ENCODE measurements at places on chromosomes 11 and 22. TPM values are rescaled to one million over a fixed set of nuclear protein-coding genes. Genes with fewer than 3 reads are reported as not detected.

Gene ZP1
- 1.6 TPM for total RNA-seq

Gene MB
- 1.1 TPM for total RNA-seq

Gene SCYL1
- total RNA-seq: 41.0 TPM

DNA sequence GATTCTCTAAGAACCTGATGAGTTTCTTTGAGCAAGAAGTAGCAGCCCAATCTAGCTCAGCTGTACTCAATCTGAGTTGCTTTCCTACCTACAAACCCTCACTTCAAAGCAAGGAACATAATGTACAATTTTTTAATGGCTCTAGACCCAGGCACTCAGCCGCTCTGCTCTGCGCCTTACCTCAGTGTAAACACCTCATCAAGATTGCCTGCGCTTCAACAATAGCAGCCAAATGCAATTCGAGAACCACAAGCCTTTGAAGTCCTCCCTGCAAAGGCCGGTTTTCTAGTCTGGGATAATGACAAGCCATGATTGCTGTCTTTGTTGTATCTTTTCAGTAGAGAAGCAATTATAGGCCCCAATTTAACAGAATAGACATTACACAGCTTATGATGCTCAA lies 38.0 kb downstream of the JHY start:
- no peak for DNase-seq

- DNase-seq: no peak
These were observed 254.0 kb upstream of the PITPNB start for GRCh38 chr22:28172892-28173670.
